ENCODE measurements at places on chromosomes 12 and 14.

- DNase-seq, result no peak
Measured at GRCh38 chr12:75481774-75482173, 1.2 kb downstream of the GLIPR1 start.

- DNase-seq, result no peak
Measured at GRCh38 chr14:89455412-89455811, 38.4 kb upstream of the FOXN3 start.

GRCh38 chr14:36662543-36663403 lies 1.1 kb downstream of the PAX9 start:
- DNase-seq, result no peak

- DNase-seq, result no peak
Measured at GRCh38 chr12:118371321-118372282, 1.1 kb downstream of the TAOK3 start.

- DNase-seq, result no peak
Measured at GRCh38 chr14:61891810-61892209, 129.6 kb downstream of the SNAPC1 start.

DNA sequence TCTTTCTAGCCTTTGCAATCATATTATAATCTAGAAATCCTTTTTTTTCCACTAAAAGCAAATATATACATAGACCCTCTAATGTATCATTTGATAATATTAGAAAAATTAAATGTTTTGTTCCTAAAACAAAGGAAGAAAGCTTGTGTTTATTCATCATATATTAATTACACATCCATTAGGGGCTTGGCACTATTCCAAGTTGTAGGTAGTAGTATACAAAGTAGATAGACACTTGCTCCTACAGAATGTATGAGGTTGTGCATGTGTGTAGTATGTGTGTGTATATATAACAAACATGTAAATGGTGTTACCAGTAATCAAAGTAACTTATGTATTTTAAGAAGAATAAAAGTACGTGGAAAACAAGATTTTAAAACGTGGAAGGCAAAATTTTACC lies 15.0 kb upstream of the KCNMB4 start:
- no peak for DNase-seq

GRCh38 chr12:103731539-103731938 lies 109.5 kb downstream of the NT5DC3 start:
- no peak for DNase-seq
